Glutamatergic neuron (in vitro differentiated cells): ENCODE measurements at places on chromosomes 2 and 18. TPM values are rescaled to one million over a fixed set of nuclear protein-coding genes. Genes with fewer than 3 reads are reported as not detected.

DNA sequence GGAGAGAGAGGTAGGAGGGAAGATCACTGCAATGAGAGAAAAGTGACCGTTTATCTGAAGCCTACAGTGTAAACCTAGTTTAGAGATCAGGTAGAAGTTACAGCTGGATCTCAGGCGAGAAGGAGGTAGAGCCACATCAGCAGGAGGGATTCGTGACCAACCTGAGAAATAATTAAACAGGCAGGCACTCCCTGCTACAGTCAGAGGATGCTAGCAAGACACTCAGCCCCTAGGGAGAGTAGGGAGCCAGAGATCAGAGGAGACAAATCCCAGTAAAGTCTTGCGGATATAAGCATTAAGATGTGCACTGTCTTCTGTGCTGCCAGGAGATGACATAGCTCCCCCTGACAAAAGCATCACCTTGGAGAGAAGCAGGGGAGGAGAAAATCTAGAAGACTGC, 629.1 kb upstream of the SLC39A10 start:
- DNase-seq: no peak
- no peak overlapping the region for H3K4me3 ChIP-seq
- peaks cover 6% of the 10 kb centered on the region for H3K4me1 ChIP-seq
- H3K27ac ChIP-seq: no peak overlapping the region
- H3K36me3 ChIP-seq: no peaks in the 10 kb centered on the region
- H3K27me3 ChIP-seq: no peaks in the 10 kb centered on the region

DNA sequence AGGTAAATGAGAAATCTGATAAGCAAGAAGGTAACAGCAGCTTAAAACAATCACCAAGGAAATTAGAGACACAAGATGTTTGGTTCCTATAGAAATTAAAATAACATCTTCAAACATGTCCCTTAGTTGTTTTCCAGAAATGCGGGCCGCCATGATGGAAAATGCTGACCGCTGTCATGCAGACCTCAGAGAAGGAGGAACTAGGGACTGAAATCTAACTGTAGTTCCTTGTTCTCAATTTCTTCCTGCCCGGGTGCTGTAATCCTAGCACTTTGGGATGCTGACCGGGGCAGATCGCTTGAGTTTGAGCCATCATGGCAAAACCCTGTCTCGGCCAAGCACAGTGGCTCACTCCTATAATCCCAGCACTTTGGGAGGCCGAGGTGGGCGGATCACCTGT, 51.1 kb downstream of the TEX51 start:
- peaks cover 10% of the 10 kb centered on the region for H3K4me1 ChIP-seq
- peaks cover 9% of the 10 kb centered on the region for H3K36me3 ChIP-seq
- no peak for DNase-seq
- no peak overlapping the region for H3K4me3 ChIP-seq

DNA sequence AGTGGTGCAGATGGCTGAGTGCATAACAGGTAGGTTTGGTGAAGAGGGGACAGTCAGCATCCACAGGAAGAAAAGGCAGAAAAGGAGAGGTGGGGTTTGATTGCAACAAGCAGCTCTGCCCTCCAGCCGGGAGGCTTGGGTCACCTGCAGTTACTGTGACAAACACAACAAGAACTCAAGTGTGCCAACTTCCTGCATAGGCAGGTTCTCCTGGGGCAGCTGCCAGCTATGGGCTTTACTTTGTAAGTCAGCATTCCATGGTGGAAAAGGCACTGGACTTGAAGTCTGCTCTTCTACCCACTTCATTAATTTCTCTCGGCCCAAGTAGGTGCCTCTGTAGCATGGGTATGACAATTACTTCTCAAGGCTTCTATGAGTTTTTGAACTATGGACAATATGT, 98.9 kb downstream of the MYT1L start:
- H3K27me3 ChIP-seq: peaks cover 1% of the 10 kb centered on the region
- DNase-seq: no peak
- no peak overlapping the region for H3K27ac ChIP-seq
- H3K36me3 ChIP-seq: no peaks in the 10 kb centered on the region

DNA sequence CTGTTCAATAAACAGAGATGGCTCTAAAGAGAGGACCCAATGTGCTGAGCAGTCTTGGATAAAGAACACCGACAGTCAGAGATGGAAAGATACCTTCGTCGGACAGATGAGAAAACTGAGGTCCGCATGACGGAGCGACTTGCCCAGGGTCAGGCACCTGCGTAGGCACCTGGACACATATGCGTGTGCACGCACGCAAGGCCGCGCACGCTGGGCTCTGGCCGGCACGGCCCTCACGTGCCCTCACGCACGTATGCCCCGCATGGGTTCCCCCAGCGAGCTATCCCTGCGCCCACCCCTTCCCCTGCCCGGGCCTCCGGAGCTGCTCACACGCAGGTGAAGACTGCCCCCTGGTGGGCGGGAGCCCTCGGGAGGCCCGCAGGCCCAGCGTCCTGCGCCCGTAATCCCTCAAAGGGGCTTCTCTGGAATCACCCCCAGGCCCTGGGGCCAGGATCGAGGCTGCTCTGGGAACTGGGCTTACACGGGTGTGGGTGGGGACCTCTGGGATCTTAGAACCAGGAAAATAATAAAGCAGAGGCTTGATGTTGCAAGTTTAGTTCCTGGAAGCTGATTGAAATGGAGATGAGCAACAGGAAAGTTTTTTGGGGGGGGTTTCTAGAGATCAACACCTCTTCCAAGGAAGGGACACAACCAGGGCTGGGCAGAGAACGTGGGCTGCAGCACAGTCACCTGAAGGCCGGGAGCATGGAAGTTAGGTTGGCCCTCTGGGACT, 246.3 kb downstream of the TNS1 start:
- H3K4me1 ChIP-seq: no peaks in the 10 kb centered on the region
- peak; percentile 92 for DNase-seq
- H3K27ac ChIP-seq: no peak overlapping the region
- H3K4me3 ChIP-seq: peak overlapping the region; percentile 9
- H3K36me3 ChIP-seq: peaks cover 1% of the 10 kb centered on the region

DNA sequence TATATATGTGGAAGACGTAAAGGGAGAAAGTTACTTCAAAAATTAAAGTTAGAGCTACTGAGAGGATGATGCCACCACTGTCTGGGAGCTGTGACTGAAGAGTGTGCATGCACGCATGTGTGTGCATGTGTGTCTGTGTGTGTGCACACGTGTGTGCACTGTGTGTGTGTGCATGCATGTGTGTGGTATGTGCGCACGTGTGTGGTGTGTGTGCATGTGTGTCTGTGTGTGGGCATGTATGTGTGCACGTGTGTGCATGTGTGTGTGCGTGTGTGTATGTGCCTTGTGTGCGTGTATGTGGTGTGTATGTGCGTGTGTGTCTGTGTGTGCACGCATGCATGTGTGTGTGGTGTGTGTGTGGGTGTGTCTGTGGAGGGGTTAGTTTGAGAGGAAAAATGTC, 473.4 kb downstream of the CMPK2 start:
- no peak for DNase-seq
- H3K27ac ChIP-seq: peak overlapping the region; percentile 28
- H3K36me3 ChIP-seq: no peaks in the 10 kb centered on the region
- peaks cover 10% of the 10 kb centered on the region for H3K4me1 ChIP-seq
- no peaks in the 10 kb centered on the region for H3K27me3 ChIP-seq
- H3K4me3 ChIP-seq: no peak overlapping the region

- no peaks in the 10 kb centered on the region for H3K27me3 ChIP-seq
- H3K36me3 ChIP-seq: no peaks in the 10 kb centered on the region
- DNase-seq: no peak
- no peak overlapping the region for H3K27ac ChIP-seq
- H3K4me1 ChIP-seq: no peaks in the 10 kb centered on the region
Measured at GRCh38 chr2:12980817-12981216, 264.1 kb downstream of the TRIB2 start.

DNA sequence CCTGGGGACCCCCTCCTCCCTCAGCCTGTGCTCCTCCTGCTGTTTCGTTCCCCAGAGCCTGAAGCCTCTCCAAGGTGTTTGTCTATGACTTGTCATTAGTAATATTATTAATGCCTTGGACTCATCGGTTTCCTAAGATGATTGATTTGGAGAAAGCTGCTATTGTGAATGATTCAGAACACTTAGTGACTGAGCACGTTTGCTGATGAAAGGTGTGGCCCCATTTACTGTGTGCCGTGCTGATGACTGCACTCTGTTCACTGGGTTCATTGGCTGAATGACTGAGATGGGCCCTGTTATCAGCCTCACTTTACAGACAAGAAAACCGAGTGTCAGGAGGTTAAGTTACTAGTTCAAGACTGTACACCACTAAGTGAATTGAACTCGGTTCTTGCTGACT, 111.4 kb downstream of the SPP2 start:
- H3K4me1 ChIP-seq: no peaks in the 10 kb centered on the region
- no peak overlapping the region for H3K4me3 ChIP-seq
- DNase-seq: no peak
- H3K27me3 ChIP-seq: peaks cover 2% of the 10 kb centered on the region
- H3K27ac ChIP-seq: no peak overlapping the region
- H3K36me3 ChIP-seq: peaks cover 8% of the 10 kb centered on the region

- H3K36me3 ChIP-seq: no peaks in the 10 kb centered on the region
- DNase-seq: no peak
- H3K4me3 ChIP-seq: no peak overlapping the region
- no peaks in the 10 kb centered on the region for H3K27me3 ChIP-seq
Measured at GRCh38 chr2:99112617-99113016, 28.9 kb upstream of the C2orf15 start.

GRCh38 chr2:68059784-68060525, 2.8 kb downstream of the C1D start:
- peaks cover 8% of the 10 kb centered on the region for H3K4me1 ChIP-seq
- H3K27me3 ChIP-seq: peaks cover 2% of the 10 kb centered on the region
- no peaks in the 10 kb centered on the region for H3K36me3 ChIP-seq

- H3K4me3 ChIP-seq: no peak overlapping the region
- H3K27ac ChIP-seq: no peak overlapping the region
- H3K4me1 ChIP-seq: peaks cover 14% of the 10 kb centered on the region
- H3K36me3 ChIP-seq: no peaks in the 10 kb centered on the region
- H3K27me3 ChIP-seq: no peaks in the 10 kb centered on the region
- no peak for DNase-seq
Measured at GRCh38 chr2:14297340-14297739, 335.2 kb upstream of the LRATD1 start.

- peaks cover 25% of the 10 kb centered on the region for H3K4me1 ChIP-seq
- H3K4me3 ChIP-seq: peak overlapping the region; percentile 38
- DNase-seq: no peak
- peaks cover 25% of the 10 kb centered on the region for H3K36me3 ChIP-seq
- H3K27me3 ChIP-seq: peaks cover 8% of the 10 kb centered on the region
Measured at GRCh38 chr2:3398857-3399256, 19.4 kb downstream of the TRAPPC12 start.

- H3K27ac ChIP-seq: no peak overlapping the region
- no peak overlapping the region for H3K4me3 ChIP-seq
- peak; percentile 38 for DNase-seq
- no peaks in the 10 kb centered on the region for H3K36me3 ChIP-seq
Measured at GRCh38 chr2:199467066-199467822, 9.5 kb upstream of the SATB2 start.

- H3K36me3 ChIP-seq: no peaks in the 10 kb centered on the region
- no peaks in the 10 kb centered on the region for H3K4me1 ChIP-seq
- peaks cover 9% of the 10 kb centered on the region for H3K27me3 ChIP-seq
- H3K27ac ChIP-seq: no peak overlapping the region
Measured at GRCh38 chr2:128557831-128558241, 239.2 kb upstream of the HS6ST1 start.

DNA sequence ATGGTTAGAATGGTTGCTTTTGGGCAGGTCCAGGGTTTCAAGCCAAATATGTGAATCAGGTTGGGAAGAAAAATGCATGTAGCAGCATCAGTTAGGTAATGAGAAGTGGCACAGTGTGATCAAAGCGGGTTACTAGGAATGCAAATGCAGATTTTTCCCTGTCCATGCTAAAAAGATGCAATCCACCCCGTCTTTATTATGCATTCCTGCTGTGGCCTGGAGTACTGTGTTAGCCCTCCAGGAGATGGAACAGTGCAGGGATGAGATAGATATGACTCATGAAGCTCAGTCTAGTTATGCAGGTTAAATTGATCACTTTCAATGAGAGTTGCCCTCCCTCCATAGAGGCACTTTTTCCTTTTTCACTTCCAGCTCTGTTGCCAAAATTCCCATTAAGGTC, 283.8 kb downstream of the CTNNA2 start:
- H3K27ac ChIP-seq: no peak overlapping the region
- no peak for DNase-seq
- peaks cover 14% of the 10 kb centered on the region for H3K4me1 ChIP-seq
- H3K4me3 ChIP-seq: no peak overlapping the region

DNA sequence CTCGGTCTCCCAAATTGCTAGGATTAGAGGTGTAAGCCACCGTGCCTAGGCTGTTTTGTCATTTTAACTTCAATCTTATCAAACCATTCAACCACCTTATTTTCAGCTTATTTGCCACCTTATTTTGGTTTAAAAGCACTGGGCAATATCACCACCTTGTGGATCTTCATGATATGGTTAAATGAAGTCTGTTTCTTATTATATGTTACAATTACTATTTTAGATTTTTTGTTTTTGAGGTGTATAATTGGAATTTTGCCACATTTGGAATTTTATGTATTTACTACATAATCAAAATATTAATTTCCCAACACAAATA, 43.8 kb upstream of the SCN9A start:
- H3K4me3 ChIP-seq: no peak overlapping the region
- H3K4me1 ChIP-seq: no peaks in the 10 kb centered on the region
- no peak overlapping the region for H3K27ac ChIP-seq

- no peaks in the 10 kb centered on the region for H3K27me3 ChIP-seq
- DNase-seq: no peak
- no peaks in the 10 kb centered on the region for H3K4me1 ChIP-seq
- no peaks in the 10 kb centered on the region for H3K36me3 ChIP-seq
Measured at GRCh38 chr2:40592218-40592617, 140.3 kb upstream of the SLC8A1 start.

DNA sequence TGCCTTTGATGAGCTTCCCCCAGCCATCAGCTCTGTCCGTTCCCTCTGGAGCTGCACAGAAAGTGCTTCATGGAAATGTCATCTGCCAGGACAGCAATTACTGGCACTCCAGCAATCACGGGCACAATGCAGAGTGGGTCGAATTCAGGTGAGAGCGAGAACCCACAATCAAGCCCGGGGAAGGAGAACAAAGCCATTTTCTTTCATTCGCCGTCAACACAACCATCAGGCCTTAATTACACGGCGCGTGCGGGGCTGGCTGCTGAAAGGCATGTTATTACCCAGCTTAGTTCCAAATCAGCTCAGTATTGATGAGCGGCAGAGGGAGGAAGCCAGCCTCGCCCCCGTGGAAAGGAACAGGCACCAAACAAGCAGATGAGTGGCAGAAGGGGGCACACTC, 143.9 kb downstream of the MYT1L start:
- peak overlapping the region; percentile 59 for H3K4me3 ChIP-seq
- no peaks in the 10 kb centered on the region for H3K36me3 ChIP-seq
- H3K4me1 ChIP-seq: peaks cover 23% of the 10 kb centered on the region
- H3K27me3 ChIP-seq: peaks cover 7% of the 10 kb centered on the region
- H3K27ac ChIP-seq: peak overlapping the region; percentile 98
- DNase-seq: peak; percentile 29

- H3K27me3 ChIP-seq: peaks cover 7% of the 10 kb centered on the region
- H3K27ac ChIP-seq: no peak overlapping the region
- H3K4me3 ChIP-seq: no peak overlapping the region
- H3K36me3 ChIP-seq: peaks cover 9% of the 10 kb centered on the region
Measured at GRCh38 chr2:11642972-11643371, 27.0 kb downstream of the NTSR2 start.

- H3K27ac ChIP-seq: no peak overlapping the region
- no peak for DNase-seq
- no peaks in the 10 kb centered on the region for H3K36me3 ChIP-seq
Measured at GRCh38 chr2:166373951-166374350, 1.8 kb downstream of the SCN9A start.

The LRRC30 gene
- not detected for total RNA-seq

The ADGRF3 gene
- 0.54 TPM for total RNA-seq

The TM4SF20 gene
- total RNA-seq: not detected

The SMAD2 gene
- 134 TPM for total RNA-seq

The GREB1 gene
- total RNA-seq: 134 TPM
